ENCODE measurements at places on chromosomes 11 and 22.

DNA sequence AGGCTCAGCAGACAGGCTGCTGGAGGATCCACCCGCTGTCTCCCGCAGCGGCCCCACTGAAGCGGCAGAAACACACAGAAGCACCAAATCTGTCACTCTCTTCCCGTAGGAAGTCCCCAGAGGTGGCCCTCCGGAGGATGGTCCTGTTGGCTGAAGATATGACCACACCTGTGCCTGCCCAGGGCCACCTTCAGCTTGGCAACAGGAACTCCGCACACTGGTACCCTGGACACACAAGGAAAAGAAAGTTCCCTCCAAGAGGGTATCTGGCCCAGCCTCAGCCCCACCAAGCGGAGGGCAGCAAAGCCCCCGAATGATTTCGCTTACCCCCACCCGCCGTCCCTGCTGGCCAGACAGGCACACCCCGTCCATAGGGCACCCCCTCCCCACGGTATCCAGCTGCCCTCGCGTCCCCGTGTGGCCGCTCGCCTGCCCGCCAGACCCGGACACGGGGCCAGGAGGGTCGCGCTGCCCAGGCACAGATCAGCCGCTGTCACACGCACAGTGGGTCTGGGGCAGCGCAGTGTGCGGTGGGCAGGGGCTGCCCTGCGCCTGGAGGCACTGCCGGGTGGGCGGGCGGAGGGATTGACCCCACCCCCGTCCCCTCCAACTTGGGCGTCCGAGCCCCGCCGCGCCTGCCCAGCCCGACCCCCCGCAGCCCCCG, 7.0 kb downstream of the RASSF7 start:
- DNase-seq, result no peak

DNA sequence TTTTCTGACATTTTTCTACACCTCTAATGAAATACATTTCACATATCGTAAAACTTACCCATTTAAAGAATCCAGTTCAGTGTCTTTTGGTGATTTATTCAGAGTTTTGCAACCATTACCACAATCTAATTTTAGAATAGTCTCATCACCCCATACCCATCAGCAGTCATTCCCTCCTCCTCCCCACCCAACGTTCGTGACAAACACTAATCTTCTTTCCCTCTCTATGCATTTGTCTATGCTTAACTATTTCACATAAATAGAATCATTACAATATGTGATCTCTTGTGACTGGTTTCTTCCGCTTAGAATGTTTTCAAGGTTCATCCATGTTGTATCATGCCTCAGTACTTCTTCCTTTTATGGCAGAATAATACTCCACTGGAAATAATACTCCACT, 9.5 kb downstream of the TTC28 start:
- no peak for DNase-seq

DNA sequence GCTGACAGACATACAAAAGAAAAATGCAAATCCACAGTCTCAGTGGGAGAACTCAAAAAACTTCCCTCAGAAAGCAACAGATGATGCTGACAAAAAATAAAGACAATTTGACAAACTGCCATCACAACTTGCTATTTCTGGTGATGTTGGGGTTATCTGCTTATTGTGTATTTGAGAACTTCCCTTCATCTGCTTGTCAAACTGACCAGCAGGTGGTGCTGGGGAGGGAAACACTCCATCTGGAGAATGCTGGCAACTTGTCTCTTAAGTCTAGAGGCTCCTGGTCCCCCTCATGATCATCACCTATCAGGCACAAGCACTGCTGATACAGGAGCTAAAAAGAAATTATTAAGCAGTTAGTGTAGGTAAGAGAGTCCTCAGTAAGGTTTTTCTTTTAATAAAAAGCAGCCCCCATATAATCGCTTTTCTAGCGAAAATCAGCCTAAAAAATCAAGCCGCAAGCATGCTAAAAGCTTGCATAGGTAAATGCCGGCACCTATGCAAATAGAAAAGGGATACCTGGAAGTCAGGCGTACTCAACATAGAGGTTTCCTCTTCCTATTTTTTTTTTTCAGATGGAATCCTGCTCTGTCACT, 9.8 kb upstream of the FAM111B start:
- peak; percentile 63 for DNase-seq

- DNase-seq, result no peak
Measured at GRCh38 chr11:43927925-43928707, 14.3 kb upstream of the C11orf96 start.

DNA sequence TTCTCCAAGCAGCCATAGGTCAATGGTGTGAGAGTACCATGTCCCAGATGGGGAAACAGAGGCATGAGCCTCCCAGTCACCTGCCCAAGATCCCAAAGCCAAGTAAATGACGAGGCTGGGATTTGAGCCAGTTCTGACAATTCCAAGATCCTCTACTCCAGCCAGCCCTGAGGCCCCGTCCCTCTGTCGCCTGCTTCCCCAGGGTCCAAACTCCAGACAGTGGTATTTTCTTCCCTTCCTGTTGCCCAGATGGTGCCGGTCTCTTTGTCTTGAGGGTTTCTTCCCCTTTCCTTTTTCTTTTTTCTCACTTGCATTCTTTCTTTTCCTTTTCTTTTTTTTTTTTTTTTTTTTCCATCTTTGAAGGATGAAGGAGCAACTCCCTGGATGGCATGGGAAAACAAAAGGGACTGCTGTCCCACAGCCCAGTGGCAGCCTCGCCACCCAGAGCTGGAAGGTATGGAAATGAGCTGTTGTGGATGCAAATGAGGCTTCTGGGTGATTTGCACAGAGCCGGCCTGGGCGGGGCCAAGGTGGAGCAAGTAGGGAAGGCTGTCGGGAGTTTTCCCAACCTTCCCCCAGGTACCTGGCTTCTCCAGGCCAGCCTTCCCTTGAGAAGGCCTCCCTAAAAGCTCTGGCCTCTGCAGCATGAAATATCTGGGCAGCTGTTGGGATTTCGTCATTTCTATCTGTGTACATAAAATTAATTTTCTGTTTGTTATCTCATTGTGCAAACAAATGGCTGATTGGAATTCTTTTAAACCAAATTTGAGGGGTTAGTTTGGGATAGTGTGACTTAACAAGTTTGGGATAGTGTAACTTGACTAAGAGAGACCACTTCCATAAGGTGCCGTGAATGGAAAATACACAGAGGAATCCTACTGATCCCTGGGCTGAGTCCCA, 146.8 kb downstream of the MN1 start:
- peak; percentile 2 for DNase-seq

GRCh38 chr11:31366795-31367194, 2.7 kb downstream of the DCDC1 start:
- no peak for DNase-seq

- DNase-seq, result no peak
Measured at GRCh38 chr11:1854949-1855885, 2.3 kb downstream of the LSP1 start.

DNA sequence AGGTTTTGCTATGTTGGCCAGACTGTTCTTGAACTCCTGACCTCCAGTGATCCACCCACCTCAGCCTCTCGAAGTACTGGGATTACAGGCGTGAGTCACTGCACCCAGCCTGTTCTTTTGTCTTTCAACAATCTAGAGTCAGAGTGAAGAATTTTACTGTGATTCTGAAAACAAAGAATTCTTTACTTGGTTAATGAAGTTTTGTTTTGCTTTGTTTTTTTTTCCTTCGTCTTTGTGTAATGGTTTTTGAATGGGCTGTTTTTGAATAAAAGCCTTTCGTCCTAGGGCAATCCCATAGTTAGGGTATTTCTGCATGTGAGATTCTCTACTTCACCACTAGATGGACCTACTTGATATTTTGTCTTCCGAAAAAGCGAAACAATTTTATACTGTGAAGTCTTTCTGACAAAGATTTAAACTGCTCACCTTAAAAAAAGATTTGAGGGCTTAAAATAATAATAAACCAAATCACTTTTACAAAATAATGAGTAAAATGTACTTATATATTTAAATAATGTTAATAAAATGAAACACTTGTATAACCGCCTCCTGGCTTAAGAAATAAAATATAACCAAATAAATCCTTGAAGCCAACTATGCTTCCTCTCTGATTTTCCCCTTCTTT, 43.4 kb upstream of the SC5D start:
- DNase-seq, result peak; percentile 50

GRCh38 chr11:26936109-26936508, 57.8 kb upstream of the FIBIN start:
- DNase-seq, result peak; percentile 10

- no peak for DNase-seq
Measured at GRCh38 chr11:9203691-9204311, 61.3 kb downstream of the DENND5A start.

DNA sequence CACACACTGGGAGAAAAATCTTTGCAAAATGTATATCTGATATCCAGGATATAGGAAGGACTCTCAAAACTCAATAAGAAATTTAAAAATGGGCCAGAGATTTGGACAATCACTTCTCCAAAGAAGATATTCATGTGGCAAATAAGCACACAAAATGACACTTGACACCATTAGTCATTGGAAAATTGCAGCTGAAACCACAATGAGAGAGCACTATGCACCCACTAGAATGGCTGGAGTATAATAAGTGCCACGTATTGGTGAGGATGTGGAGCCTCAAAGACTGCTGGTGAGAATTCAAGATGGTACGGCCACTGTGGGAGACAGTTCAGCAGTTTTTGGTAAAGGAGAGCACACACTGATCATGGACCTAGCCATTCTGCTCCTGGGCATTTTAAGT, 12.8 kb upstream of the OSBPL5 start:
- no peak for DNase-seq

GRCh38 chr11:122486793-122487495, 168.6 kb upstream of the UBASH3B start:
- no peak for DNase-seq

- DNase-seq, result peak; percentile 54
Measured at GRCh38 chr11:5476186-5476819, 12.2 kb upstream of the OR52D1 start.

DNA sequence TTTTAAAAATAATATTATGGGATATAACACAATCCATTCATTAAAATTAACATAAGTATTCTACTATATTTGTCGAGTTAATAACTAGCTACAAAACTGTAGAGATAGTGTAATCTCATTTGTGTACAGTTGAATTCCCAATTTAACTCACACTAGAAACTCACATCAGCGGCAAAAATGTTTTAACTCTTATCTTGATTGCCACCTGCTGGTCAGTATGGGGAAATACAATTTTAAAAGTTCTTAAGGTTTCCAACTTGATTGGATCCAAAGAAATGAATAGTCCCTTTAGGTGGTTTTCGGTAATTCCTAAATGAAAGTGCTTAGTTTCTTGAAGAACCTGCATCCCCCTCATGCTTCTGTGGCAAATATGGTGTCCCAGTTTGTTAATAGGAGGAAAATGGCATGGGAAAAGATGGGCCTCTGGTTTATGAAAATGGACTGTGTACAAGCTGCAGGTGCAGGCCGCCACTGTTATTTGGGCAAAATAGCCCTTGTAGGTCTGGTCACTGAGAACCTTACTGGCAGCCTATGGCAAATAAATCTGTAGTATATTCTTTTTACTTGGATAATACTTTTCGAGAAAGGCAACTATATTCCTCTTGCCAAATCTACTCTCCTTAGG, 33.7 kb upstream of the SLC17A6 start:
- peak; percentile 74 for DNase-seq

GRCh38 chr11:100706179-100706578, 19.1 kb downstream of the ARHGAP42 start:
- peak; percentile 37 for DNase-seq

DNA sequence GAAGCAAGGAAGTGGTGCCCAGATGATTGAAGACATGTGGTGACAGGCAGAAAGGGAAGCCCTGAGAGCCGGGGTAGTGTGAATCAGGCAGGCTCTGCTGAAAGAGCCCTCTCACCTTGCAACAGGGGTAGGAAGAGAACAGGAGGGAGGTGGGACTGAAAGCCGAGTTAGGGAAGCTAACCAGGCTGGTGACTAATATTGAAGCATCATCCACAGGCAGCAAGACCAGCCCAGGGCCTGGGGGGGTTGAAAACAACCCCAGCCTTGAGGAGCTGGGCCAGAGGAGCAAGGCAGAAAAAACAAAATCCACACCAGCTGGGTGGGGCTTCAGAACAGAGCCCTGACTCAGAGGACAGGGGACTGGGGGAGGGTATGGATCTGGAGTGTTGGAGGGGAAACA, 35.0 kb upstream of the CRTAM start:
- DNase-seq, result no peak

GRCh38 chr11:16881074-16881709, 133.0 kb downstream of the PLEKHA7 start:
- peak; percentile 15 for DNase-seq

- DNase-seq, result no peak
Measured at GRCh38 chr22:28268850-28269249, 349.8 kb upstream of the PITPNB start.

GRCh38 chr11:70597751-70598625, 199.7 kb downstream of the CTTN start:
- DNase-seq, result no peak

DNA sequence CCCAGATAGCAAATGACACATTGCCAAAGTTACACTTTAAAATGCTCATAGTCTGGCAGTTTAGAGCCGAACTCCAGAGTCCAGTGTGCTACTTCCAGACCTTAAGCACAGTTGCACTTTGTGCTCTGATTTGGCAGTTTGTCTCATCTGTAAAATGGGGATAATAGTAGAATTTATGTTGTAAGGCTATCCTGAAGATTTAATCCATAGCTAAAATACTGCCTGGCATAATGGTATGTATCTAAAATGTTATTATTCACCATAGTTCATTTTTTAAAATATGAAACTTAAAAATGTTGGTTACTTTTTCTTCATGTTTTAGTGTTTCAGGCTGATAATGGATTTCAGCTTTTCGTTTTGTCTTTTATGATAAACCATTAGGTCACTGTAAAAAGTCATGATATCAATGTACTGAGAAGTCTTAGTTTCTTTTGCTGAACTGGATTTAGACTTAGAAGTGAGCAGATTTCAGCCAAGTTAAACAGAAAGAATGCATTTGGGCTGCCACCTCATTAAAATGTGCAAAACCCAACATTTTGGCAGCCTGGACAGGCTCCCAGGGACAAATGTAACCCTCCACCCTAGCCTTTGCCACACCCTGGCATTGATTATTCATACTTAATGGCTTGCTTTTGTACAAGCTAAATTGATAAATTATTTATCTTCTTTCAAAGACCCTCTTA, 933 bp downstream of the OLFML1 start:
- no peak for DNase-seq

- DNase-seq, result peak; percentile 23
Measured at GRCh38 chr11:111983187-111983986, 41.8 kb upstream of the DLAT start.

DNA sequence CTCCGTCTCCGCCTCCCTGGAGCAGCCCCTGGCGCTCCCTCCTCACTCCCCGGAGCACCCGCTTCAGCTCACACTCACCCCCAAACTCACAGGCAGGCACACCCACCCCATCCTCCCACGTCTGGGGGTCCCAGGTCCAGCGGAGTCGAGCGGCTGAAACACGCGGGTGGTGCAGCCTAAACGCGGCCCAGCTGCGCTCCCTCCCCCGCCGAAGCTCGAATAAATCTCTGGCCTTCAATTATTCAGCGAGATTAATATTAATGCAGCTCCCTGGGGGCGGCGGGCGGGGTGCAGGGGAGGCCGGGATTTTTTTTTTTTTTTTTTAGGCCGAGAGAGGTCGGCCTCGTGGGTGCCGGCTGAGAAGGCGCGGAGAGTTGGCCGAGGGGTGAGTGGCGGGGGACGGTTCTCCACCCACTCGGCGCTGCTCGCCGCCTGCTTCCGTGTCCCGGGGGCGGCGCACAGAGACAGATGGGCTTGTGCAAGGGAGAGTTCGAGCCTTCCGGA, 524 bp upstream of the SLC1A2 start:
- DNase-seq, result peak; percentile 87

GRCh38 chr11:77450227-77450626, 23.7 kb downstream of the PAK1 start:
- DNase-seq, result no peak

- DNase-seq, result no peak
Measured at GRCh38 chr22:39966470-39966869, 6.3 kb downstream of the TMA7B start.

- peak; percentile 64 for DNase-seq
Measured at GRCh38 chr11:73359930-73360742, 16.1 kb upstream of the RELT start.

GRCh38 chr22:38282397-38282796, 9.6 kb upstream of the TMEM184B start:
- no peak for DNase-seq

Data from NCI-H69 (cell line).